ENCODE measurements at places on chromosomes 12 and 14.

GRCh38 chr14:78135450-78135891 lies 34.7 kb upstream of the NRXN3 start:
- H3K4me3 ChIP-seq: no peak overlapping the region
- H3K36me3 ChIP-seq: no peaks in the 10 kb centered on the region
- no peak for DNase-seq
- H3K27me3 ChIP-seq: no peaks in the 10 kb centered on the region
- no peak overlapping the region for H3K27ac ChIP-seq

GRCh38 chr14:94145902-94146527 lies 16.6 kb upstream of the IFI27L2 start:
- H3K27me3 ChIP-seq: no peaks in the 10 kb centered on the region
- no peak overlapping the region for H3K27ac ChIP-seq
- no peaks in the 10 kb centered on the region for H3K36me3 ChIP-seq
- H3K4me3 ChIP-seq: no peak overlapping the region
- DNase-seq: no peak

DNA sequence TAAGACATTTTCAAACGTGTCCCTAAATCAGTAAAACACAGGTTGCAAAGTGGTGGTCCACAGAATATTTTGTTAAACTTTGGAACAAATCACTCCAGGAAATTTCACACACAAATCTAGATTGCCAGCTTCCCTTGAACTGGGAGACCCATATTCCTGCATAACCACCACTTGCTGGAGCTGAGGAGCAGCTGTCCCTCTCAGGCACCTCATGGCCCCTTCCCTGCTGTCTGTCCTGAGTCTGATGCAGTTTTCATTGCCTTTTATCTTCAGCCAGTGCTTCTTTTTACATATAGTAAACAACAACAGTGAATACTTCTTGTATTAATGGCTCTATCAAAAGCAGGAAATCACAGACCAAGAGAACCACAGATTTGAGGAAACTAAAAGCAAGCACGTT lies 289.3 kb downstream of the MED13L start:
- H3K36me3 ChIP-seq: no peaks in the 10 kb centered on the region
- H3K27ac ChIP-seq: no peak overlapping the region
- H3K27me3 ChIP-seq: no peaks in the 10 kb centered on the region

- no peak overlapping the region for H3K4me3 ChIP-seq
- H3K27ac ChIP-seq: no peak overlapping the region
- H3K4me1 ChIP-seq: no peaks in the 10 kb centered on the region
- no peaks in the 10 kb centered on the region for H3K27me3 ChIP-seq
- H3K36me3 ChIP-seq: no peaks in the 10 kb centered on the region
These were observed 165.8 kb upstream of the CNOT2 start for GRCh38 chr12:70077441-70077840.

- no peak overlapping the region for H3K4me3 ChIP-seq
- no peak overlapping the region for H3K27ac ChIP-seq
- H3K36me3 ChIP-seq: no peaks in the 10 kb centered on the region
- peaks cover 20% of the 10 kb centered on the region for H3K4me1 ChIP-seq
These were observed 26.0 kb downstream of the BTBD7 start for GRCh38 chr14:93306812-93307211.

DNA sequence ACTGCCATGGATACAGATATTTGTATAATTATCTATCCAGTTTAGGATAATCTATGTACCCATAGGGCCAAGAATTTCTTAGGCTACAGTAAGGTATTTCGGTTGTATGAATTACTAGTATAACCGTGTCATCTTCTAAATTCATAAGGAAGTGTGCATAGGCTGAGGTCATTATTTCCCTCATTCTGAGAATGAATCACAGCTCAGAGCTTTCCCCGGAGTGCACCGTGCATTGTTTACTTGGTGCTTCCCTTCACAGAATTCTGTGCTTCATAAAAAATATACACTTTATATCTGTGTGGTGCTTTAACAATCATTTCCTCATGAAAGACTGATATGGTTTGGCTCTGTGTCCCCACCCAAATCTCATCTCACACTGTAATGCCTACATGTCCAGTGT lies 514.1 kb downstream of the ETNK1 start:
- DNase-seq: no peak
- H3K4me1 ChIP-seq: no peaks in the 10 kb centered on the region
- no peak overlapping the region for H3K27ac ChIP-seq
- H3K27me3 ChIP-seq: no peaks in the 10 kb centered on the region

DNA sequence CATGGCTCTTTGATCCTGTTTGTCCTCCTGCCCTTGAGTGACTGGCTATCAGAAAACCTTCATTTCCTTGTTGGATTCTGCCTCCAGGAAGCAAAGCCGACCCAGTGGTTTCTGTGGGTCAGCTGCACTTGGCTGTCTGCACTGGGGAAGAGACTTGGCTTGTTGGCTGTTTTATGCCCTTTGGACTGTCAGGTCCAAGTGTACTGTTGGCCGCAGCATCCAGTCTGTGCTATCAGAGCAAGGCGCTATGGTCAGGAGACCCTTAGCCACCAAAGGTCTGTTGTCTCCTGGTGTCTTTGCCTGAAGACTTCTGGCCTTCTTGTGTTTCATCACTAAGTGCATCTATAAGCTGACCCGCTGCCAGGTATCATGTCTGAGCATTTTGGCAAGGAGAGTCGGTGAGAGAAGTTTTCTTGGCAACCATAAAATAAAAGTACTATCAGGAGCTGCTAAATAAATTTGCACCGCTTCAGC lies 177.4 kb upstream of the HIF1A start:
- H3K36me3 ChIP-seq: no peaks in the 10 kb centered on the region
- no peak overlapping the region for H3K4me3 ChIP-seq
- H3K4me1 ChIP-seq: peaks cover 68% of the 10 kb centered on the region
- no peaks in the 10 kb centered on the region for H3K27me3 ChIP-seq
- peak overlapping the region; percentile 78 for H3K27ac ChIP-seq
- DNase-seq: peak; percentile 69

- H3K4me1 ChIP-seq: peaks cover 4% of the 10 kb centered on the region
- H3K36me3 ChIP-seq: no peaks in the 10 kb centered on the region
- H3K27ac ChIP-seq: no peak overlapping the region
These were observed 95.0 kb downstream of the CRADD start for GRCh38 chr12:93772003-93772700.

GRCh38 chr12:4273652-4274395 lies at the start of gene CCND2:
Gene CCND2, plus strand, starts transcription at chr12:4273762. Its CDS starts 279 bp downstream, at chr12:4274041.
- H3K27me3 ChIP-seq: peaks cover 14% of the 10 kb centered on the region
- no peaks in the 10 kb centered on the region for H3K36me3 ChIP-seq
- peak; percentile 88 for DNase-seq
- peak within 1 kb of the TSS; percentile 57 for H3K4me3 ChIP-seq
- H3K27ac ChIP-seq: peak within 1 kb of the TSS; percentile 48

GRCh38 chr14:96354246-96354645 lies 8.9 kb downstream of the ATG2B start:
- H3K36me3 ChIP-seq: no peaks in the 10 kb centered on the region
- DNase-seq: no peak
- peaks cover 8% of the 10 kb centered on the region for H3K4me1 ChIP-seq
- no peak overlapping the region for H3K27ac ChIP-seq
- H3K4me3 ChIP-seq: no peak overlapping the region

DNA sequence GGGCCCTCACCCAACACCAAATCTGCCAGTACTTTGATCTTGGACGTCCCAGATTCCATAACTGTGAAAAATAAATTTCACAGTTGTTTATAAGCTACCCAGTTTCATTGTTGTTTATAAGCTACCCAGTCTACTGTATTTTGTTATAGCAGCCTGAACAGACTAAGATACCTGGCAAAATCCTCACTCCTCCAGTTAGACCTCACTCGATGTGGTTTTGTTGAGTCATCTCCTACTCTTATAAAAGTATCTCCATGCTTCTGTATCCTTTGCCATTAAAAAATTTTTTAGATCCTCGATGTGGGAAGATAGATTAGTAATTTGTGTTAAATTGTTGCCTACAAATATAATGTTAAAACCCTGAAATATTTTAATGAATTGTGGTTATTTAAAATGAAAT lies 16.0 kb downstream of the TXNDC16 start:
- no peaks in the 10 kb centered on the region for H3K27me3 ChIP-seq
- no peak for DNase-seq
- H3K27ac ChIP-seq: no peak overlapping the region
- no peak overlapping the region for H3K4me3 ChIP-seq

GRCh38 chr14:73764406-73765280 lies 50.5 kb upstream of the PNMA1 start:
- H3K27ac ChIP-seq: peak overlapping the region; percentile 78
- H3K4me3 ChIP-seq: no peak overlapping the region
- H3K4me1 ChIP-seq: peaks cover 78% of the 10 kb centered on the region
- H3K27me3 ChIP-seq: no peaks in the 10 kb centered on the region

DNA sequence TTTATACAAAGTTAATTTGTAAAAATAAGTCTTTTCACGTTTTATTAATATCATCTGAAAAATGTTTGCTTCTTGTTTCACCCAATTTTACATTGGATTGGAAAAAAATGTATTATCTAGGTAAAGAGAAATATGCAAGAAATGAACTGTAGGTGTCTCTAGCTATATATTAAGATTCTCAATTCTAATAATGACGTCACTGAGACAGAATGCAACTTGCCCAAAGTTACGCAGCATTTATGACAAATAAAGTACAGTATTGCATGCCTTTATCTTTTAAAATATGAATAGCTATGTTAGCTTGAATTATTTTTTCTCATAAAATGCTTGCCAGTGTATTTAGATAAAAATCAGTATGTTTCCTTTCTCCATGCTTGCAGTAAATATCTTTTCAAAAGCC lies 728.8 kb downstream of the RERGL start:
- H3K4me3 ChIP-seq: no peak overlapping the region
- H3K36me3 ChIP-seq: no peaks in the 10 kb centered on the region
- no peak overlapping the region for H3K27ac ChIP-seq
- H3K27me3 ChIP-seq: no peaks in the 10 kb centered on the region
- DNase-seq: no peak
- H3K4me1 ChIP-seq: no peaks in the 10 kb centered on the region

Data from body of pancreas (tissue), 4 donors.